ENCODE measurements at places on chromosomes 6 and 20. TPM values are rescaled to one million over a fixed set of nuclear protein-coding genes. Genes with fewer than 3 reads are reported as not detected.
A peak's percentile ranks its signal among the peaks of the same experiment; 100 is the strongest.

DNA sequence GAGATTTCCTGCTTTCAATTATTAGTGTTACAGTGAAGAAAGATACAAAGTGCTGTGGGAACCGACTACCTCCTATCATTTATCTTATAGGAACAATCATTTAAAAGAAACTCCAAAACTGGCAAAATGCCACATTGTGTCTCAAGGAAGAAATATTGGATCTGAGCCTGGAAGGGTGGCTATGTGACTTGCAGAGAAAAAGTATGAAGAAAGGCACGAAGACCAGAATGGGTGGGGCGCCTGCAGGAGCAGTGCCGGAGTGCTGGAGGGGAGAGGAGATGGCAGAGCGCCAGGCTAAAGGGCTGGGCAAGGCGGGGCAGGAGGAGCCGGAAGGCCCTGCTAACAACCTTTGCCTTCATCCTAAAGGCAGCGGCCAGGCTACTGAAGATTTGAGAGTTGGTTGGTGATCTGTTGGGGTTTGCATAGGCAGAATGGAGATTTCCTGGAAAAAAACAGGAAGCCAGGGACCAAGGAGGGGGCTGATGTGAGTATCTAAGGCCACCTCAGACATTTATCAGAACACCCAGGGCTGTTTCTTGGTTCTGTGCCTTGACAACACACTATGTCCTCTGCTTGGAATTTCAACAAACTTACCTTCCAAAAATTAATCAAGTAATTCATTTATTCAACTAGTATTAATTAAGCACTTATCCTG lies 125.6 kb downstream of the MAFB start:
- peak; percentile 78 for DNase-seq

The EPB41L1 gene
- 22.9 TPM for total RNA-seq

The KCNG1 gene
- 1.2 TPM for total RNA-seq

- no peak for DNase-seq
These were observed 602 bp downstream of the TGM6 start for GRCh38 chr20:2381303-2381702.

GRCh38 chr6:17972074-17972952 lies 15.1 kb downstream of the KIF13A start:
- no peak for DNase-seq

DNA sequence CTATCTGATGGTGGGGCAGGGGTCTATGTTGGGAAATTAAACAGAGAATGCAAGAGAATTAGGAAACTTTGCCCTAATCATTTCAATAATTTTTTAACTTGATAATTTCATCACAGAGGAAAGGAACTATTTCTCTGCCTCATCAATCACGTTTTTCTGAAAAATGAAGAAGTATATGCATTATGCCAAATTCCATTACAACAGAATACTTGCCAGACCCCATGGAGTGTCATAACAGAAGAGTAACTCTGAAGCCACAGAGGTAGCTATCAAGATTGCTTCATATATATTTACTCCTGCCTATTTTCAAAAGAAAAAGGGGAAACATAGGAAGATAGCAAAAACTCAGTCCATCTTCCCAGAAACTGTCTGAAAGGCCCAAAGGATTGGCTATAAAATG lies 5.7 kb upstream of the USP49 start:
- DNase-seq = no peak

DNA sequence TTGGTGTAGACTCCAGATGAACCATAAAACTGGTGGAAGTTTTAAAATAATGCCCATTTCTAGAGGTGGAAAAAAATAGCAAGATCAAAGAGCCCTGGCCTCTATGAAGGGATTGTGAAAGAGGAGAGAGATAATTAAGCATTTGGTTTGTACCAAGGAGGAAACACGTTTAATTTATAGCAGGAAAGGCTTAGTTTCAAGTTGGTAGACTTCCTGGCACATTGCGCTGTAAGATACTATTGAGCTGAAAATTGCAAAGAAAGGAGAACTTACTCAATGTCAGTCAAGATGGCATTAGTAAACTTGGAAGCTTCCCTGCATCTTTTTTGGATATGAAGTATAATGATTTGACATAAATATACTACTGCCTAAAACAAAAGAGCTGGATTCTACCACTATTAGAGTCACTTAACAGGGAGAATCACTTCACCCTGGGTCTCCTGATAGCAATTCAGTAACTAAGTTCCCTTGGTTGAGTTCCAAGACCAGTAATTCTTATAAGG lies 24.4 kb downstream of the MARCKS start:
- DNase-seq = no peak

- DNase-seq = no peak
These were observed 7.7 kb downstream of the CDC25B start for GRCh38 chr20:3803854-3804253.
